ENCODE measurements at places on chromosomes 2 and 18.

DNA sequence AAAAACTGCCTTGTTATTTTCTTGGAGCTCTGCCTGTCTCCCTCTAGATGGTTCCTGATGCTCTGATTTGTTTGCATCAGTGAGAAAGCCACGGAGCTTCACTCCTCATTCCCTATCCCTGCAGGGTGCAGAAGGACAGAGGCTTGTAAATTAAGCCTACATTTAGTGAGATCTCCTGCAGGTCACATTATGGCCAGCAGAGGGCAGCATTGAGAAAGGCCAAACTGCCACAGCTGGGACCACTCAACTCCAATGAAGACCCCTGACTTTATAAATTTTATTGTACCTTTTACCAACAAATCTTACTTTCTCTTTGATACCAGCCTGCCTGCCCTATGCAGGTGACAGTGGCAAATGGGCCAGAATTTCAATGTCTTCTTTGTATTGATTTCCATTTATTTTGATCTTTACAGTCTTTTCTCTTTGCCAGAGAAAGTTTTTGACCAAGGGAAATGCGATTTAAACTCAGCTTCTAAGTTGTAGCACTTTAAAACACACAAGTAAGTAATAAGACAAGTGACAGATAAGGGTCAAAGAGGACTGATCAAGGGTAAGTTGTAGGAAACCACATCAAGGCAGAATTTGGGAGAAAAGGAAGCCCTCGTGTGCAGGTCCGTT lies 1029.1 kb upstream of the KLHL29 start:
- DNase-seq = peak; percentile 74

GRCh38 chr2:231483398-231484329 lies 19.4 kb upstream of the NCL start:
- no peak for DNase-seq

GRCh38 chr2:10951558-10952414 lies 40.1 kb downstream of the KCNF1 start:
- no peak for DNase-seq

DNA sequence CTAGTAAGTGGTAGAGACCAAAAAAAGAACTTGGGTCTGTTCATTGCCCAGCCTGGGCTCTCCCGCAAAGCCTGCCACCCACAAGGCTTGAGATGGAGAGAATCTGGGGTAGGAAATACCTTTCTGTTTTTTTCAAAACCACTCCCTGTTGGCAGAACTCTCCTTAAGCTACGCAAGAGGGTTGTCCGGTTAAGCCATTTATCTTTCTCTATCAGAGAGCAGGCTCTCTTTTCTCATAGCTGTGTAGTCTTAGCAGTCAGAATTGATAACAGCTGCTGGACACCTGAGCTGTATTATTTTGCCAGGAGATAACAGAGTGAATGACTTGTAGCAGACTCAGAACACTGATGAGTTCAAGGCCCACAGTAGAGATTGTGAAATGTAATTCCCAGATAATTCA lies 1088.1 kb downstream of the TSN start:
- no peak for DNase-seq

DNA sequence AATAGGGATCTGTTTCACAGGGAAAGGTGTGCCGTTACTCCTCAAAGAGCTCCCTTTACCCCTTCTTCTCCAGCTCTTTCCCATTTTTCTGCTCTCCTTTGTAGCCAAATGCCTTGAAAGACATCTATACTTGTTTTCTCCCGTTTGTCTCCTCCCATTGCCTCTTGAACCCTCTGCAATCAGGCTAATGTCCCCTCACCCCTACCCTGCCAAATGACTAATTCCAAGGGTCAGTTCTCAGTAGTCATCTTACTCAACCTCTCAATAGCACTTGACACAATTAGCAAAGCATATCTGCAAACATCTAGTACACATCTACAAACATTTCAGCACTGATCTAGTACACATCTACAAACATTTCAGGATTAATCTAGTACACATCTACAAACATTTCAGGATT lies 12.6 kb downstream of the MRO start:
- DNase-seq = no peak

DNA sequence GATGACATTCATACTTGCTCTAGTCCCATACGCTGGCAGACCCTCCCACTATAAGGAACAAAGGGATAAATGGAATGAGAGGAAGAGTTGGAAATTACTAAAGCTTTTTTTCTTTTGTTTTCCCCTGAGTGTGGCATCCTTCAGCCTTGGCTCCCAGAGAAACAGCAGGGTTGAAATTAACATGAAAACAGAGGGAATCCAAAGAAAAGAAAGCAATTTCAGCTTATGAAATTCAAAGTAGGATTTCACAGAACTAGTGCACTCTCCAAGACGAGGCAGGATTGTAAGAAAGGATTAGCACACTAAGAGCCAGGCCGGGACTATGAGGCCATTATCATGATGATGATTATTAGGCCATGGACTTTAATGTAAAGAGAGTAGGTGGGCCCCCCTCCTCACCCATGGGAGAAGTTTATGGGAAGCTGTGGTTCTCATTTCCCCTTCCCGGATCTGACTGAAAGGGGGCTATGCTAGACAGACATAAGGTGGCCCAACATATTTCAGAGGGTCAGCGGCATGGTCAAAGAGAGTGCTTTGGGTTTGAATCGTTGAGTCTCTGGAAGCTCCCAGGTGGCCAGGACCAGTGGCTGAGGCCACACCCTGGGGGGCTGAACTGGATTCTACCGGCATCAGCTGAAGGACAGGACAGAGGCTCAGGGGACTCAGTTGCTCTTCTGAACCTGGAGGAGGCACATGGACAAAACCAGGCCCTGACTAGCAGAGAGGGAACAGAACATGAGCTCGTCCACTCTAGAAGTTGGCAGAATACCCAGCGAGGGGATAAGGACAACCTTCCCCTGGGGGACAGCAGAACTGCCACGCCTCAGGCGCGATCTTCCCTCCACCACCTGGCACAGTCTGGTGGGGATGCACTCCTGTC lies 100.1 kb upstream of the ARL4C start:
- DNase-seq = no peak

- no peak for DNase-seq
Observed at GRCh38 chr2:180343528-180344345, 336.6 kb upstream of the CWC22 start.

DNA sequence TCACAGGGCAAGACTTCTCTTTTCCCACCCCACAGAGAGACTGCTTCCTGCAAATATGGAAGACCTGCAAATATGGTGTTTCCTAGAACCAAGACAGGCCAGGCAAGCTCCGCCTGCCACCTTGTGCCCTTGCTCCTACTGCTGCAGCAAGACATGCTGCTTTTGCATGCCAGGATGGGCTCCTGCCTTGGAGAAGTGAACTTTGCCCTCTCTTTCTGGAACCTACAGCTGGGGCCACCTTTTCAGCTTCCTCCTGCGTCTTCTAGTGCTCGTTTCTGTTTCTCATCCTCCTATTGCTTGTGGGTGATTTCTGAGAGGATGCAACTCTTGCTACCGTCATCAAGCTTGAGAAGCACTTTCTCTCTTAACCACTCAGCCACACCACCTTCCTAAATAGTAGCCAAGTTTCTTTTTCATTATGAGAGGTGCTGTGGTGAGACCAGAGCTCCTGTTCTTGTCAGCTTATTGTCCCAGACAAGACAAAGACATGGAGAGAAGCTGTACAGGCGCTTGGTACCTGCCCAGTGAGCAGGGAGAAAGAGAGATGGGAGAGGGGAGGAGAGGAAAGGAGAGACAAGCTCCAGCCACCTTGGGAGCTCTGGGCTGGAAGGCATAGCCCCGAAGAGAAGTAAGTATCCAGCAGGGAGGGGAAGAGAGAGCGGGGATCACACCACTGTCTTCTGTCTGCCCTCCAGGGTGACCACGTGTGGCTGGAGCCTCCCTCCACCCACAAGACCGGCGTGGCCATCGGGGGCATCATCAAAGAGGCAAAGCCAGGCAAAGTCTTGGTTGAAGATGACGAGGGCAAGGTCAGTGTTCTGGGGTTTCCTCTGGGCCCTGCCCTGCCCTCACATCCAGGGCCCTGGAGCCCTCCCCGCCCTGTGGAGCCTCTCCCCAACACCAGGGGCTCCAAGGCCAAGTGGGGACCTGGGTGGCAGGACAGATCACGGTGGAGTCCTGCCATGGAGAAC lies 28.3 kb downstream of the MYO7B start:
- no peak for DNase-seq

DNA sequence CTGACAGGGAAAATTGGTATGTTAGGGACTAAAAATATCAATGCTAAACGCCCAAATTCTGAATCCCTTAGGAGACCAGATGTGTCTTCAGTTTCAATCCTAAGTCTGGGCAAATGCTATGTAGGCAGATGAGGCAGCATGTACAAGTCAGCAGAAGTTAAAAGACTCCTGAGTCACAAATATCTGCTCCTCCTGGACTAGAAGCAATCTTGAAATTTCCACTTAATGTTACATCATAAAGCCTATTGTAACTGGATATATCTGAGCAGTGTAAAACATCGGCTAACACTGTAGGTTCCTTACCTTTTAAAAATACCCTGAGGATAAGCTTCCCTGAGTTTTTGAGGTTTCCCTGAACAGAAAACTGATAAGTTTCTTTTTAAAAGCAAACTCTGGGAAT lies 1087.6 kb upstream of the PIK3C3 start:
- DNase-seq = no peak
